SJCRH30 (cell line): ENCODE measurements at places on chromosomes 13 and 19. TPM values are rescaled to one million over a fixed set of nuclear protein-coding genes. Genes with fewer than 3 reads are reported as not detected.

ZNF324B gene
- 6.4 and 6.7 TPM in 2 replicates for total RNA-seq

C19orf67 gene
- not detected in 2 replicates for total RNA-seq

SAFB2 gene
- 32.6 and 41.8 TPM in 2 replicates for total RNA-seq

TINCR gene
- total RNA-seq = not detected in 2 replicates

FPR2 gene
- not detected in 2 replicates for total RNA-seq

ZNF681 gene
- 7.4 and 9.2 TPM in 2 replicates for total RNA-seq

CFD gene
- 0.08 and 0.18 TPM in 2 replicates for total RNA-seq

ZNF610 gene
- total RNA-seq = 4.0 and 4.4 TPM in 2 replicates

MTUS2 gene
- 1.7 and 2.4 TPM in 2 replicates for total RNA-seq

GARRE1 gene
- 15.8 and 17.5 TPM in 2 replicates for total RNA-seq

DNMT1 gene
- 122 and 151 TPM in 2 replicates for total RNA-seq

LRRC8E gene
- 0.04 and 0.15 TPM in 2 replicates for total RNA-seq

GNG8 gene
- not detected in 2 replicates for total RNA-seq

CEACAM4 gene
- total RNA-seq = not detected in 2 replicates

TUBA3C gene
- not detected in 2 replicates for total RNA-seq
